ENCODE measurements at places on chromosomes 2 and 18. TPM values are rescaled to one million over a fixed set of nuclear protein-coding genes. Genes with fewer than 3 reads are reported as not detected.
A peak's percentile ranks its signal among the peaks of the same experiment; 100 is the strongest.

NABP1 gene
- total RNA-seq = 38.4 TPM

VSNL1 gene
- total RNA-seq = 7.8 TPM

MYL12A gene
- total RNA-seq = 357 TPM

GRCh38 chr18:39389800-39390379 lies 1824.3 kb upstream of the CELF4 start:
- no peak overlapping the region for H3K27ac ChIP-seq
- H3K36me3 ChIP-seq = no peaks in the 10 kb centered on the region
- peak; percentile 67 for DNase-seq
- no peak overlapping the region for H3K4me3 ChIP-seq
- no peaks in the 10 kb centered on the region for H3K27me3 ChIP-seq

DNA sequence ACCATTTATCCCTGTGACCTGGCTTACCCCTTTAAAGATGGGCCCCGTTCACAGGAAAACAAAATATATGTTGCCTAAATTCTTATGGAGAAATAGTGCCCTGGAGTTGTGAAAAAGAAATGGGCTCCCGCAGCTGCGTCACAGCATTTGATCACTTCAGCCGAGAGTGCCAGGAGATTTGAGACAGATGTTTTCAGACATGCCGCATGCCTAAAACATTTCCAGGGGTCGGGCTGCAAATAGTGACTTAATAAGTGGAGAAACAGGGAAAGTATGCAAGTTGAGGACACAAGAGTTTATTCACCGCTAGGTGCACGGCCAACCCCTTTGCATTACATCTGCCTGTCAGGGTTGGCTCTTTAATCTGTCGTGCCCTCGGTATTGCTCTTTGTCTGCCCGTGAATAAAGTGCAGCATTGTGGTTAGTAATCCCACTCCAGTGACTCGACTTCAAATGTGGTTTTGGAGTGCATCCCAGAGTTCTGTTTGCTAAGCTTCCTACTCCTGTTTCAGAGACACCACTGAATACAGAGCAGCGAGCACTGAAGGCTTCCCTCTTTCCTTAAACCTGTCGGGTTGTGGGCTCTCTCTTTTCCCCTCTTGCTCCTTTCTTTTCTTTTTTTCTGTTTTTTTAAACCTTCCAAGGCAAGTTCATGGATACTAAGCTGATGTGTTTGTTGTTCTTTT lies 187.5 kb downstream of the LTBP1 start:
- no peak overlapping the region for H3K27ac ChIP-seq
- H3K27me3 ChIP-seq = peaks cover 5% of the 10 kb centered on the region
- no peaks in the 10 kb centered on the region for H3K4me1 ChIP-seq
- no peaks in the 10 kb centered on the region for H3K36me3 ChIP-seq

- H3K4me1 ChIP-seq = peaks cover 52% of the 10 kb centered on the region
- no peaks in the 10 kb centered on the region for H3K36me3 ChIP-seq
- H3K27me3 ChIP-seq = peaks cover 12% of the 10 kb centered on the region
- H3K27ac ChIP-seq = no peak overlapping the region
- DNase-seq = peak; percentile 93
These were observed 52.7 kb downstream of the MAP2 start for GRCh38 chr2:209476367-209477208.

- no peaks in the 10 kb centered on the region for H3K4me1 ChIP-seq
- no peaks in the 10 kb centered on the region for H3K36me3 ChIP-seq
- H3K4me3 ChIP-seq = no peak overlapping the region
- H3K27me3 ChIP-seq = peaks cover 38% of the 10 kb centered on the region
These were observed 145.2 kb downstream of the BCL11A start for GRCh38 chr2:60408207-60408606.

DNA sequence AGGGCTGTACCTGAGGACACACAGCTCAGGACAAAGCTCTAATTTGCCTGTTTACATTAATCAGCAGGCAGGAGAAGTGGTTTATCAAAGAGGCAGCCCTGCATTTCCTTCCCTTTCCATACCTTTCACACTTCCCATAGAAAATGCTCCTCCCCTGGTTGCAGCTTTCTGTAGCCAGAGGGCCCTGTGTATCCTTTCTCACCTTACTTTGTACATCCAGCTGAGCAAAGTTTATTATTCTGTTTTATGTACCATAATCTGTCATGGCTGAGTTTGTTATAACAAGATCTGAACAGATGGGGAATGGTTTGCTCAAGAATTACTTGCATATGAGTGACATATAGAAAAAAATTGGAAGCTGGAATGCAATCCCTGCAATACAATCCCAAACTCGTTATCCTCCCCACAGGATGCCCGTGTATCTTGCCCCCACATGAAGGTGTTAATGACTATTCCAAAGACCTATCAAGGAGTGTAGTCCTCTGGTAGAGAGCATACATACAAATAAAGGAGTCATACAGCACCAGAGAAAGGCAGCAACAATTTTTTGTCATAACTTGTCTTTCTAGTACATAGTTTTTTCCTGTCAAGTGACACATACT lies 1025.8 kb upstream of the KLHL29 start:
- H3K36me3 ChIP-seq = no peaks in the 10 kb centered on the region
- peaks cover 31% of the 10 kb centered on the region for H3K27me3 ChIP-seq
- H3K4me1 ChIP-seq = no peaks in the 10 kb centered on the region
- H3K4me3 ChIP-seq = no peak overlapping the region
- H3K27ac ChIP-seq = no peak overlapping the region

- no peaks in the 10 kb centered on the region for H3K36me3 ChIP-seq
- no peak overlapping the region for H3K4me3 ChIP-seq
- no peaks in the 10 kb centered on the region for H3K4me1 ChIP-seq
- no peaks in the 10 kb centered on the region for H3K27me3 ChIP-seq
These were observed 14.0 kb upstream of the RIF1 start for GRCh38 chr2:151395509-151396374.

DNA sequence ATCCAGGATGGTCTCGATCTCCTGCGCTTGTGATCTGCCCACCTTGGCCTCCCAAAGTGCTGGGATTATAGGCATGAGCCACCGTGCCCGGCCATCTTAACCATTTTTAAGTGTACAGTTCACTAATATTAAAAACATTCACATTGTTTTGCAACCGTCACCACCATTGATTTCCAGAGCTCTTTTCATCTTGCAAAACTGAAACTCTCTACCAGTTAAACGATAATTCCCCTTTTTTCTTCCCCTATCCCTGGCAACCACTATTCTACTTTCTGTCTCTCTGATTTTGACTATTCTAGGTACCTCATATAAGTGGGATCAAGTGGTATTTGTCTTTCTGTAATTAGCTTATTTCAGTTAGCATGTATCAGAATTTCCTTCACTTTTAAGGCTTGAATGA lies 16.8 kb upstream of the NEUROD1 start:
- H3K4me1 ChIP-seq = no peaks in the 10 kb centered on the region
- no peaks in the 10 kb centered on the region for H3K27me3 ChIP-seq
- H3K36me3 ChIP-seq = no peaks in the 10 kb centered on the region
- no peak overlapping the region for H3K4me3 ChIP-seq

DNA sequence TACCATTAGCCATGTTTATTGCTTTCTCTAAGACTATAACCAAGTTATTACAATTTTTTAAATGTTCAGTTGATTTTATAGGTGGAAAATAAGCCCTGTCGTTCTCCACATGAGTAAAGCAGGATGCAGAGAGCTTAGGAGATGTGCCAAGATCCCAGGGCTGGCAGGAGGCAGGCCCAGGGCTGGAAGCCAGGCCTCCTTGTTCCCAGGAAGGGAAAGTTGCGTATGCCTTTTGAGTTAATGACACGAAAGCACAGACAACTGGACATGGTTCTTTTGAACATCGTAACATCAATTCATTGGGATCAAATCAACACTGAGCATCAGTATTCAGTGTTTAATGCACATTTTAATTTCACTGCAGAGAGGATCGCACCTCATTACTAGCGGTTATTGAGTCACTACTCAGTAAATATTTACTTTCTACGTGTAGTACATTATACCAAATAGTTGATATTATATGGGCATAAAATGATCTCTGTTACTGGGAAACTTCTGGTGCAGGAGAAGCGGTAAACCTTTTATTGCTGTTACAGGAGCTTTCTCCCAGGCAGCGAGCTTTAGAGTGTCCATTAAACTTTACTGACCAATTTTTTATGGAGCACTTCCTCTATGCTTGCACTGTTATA lies 60.0 kb downstream of the RNF144A start:
- H3K4me3 ChIP-seq = no peak overlapping the region
- H3K4me1 ChIP-seq = no peaks in the 10 kb centered on the region
- H3K36me3 ChIP-seq = no peaks in the 10 kb centered on the region
- DNase-seq = no peak
- H3K27ac ChIP-seq = no peak overlapping the region

DNA sequence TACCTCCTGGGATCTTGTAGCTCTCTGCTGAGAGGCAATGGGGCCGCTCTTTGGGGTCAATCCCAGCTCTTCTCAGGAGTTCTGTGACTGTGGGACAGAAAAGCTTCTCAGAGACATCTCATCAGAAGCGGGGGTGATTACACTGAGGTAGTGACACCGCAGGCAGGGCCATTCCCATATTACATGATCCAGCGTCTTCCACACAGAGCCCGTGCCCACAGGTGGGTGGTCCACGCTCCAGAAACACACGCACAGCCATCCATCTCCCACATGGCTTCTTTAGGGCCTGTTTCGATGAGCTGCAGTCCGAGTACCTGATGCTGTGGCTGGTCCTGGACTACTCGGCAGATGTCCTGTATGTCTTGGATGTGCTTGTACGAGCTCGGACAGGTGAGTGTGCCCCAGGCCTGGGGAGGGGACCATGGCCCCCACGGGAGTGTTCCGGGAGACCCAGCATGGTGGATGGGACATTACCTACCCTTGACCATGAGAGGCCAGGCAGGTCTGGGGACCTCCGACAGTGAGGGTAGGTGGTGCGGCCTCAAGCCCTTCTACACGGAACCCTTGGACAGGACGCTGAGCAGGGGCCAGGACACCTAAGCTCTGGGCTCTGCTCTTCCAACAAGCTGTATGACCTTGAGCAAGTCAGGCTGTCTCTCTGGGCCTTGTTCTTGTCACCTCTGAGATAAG lies 45.5 kb downstream of the CNGA3 start:
- no peak for DNase-seq
- no peak overlapping the region for H3K27ac ChIP-seq
- H3K4me1 ChIP-seq = no peaks in the 10 kb centered on the region
- H3K27me3 ChIP-seq = no peaks in the 10 kb centered on the region
- no peak overlapping the region for H3K4me3 ChIP-seq
